Lung (tissue), 17 donors: ENCODE measurements at places on chromosomes 6 and 20.

- no peak for DNase-seq
Measured at GRCh38 chr20:17524560-17524959, 6.6 kb downstream of the BFSP1 start.

- DNase-seq: no peak
Measured at GRCh38 chr20:46252352-46253091, 55.8 kb downstream of the CDH22 start.

GRCh38 chr6:42704251-42704936 lies 18.0 kb downstream of the PRPH2 start:
- peak; percentile 52 for DNase-seq

DNA sequence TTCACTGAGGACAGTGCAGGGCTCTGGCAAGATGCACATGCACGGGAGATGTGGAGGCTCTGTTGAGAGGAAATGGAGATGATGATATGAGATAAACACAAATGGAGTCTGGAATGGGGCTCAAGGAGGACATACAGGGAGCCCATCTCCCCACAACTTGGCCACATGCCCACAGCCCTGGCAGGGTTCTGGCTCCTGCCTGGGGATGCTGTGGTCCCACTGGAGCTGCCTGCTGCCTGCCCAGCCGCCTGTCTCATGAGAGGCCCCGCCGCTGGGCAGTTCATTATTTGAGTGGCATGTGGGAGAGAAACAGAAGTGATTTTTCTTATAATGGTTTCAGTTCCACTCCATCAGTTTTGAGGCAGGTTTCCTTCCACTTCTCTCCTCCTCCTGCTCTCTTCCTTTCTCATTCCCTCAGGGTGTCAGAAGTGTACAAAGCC lies 133.6 kb upstream of the TRAF3IP2 start:
- no peak for DNase-seq

DNA sequence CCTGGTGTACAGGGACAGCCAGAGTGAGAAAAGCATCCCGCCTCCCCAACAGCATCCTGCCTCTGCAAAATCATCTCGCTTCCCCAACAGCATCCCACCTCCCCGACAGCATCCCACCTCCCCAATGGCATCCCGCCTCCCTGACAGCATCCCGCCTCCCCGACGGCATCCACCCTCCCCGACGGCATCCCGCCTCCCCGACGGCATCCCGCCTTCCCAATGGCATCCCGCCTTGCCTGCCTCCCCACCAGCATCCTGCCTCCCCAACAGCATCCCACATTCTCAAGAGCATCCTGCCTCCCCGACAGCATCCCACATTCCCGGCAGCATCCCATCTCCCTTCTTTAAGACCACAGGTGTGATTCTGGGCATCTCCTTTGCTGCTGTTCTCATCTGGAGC lies 46.0 kb upstream of the NXT1 start:
- no peak for DNase-seq

DNA sequence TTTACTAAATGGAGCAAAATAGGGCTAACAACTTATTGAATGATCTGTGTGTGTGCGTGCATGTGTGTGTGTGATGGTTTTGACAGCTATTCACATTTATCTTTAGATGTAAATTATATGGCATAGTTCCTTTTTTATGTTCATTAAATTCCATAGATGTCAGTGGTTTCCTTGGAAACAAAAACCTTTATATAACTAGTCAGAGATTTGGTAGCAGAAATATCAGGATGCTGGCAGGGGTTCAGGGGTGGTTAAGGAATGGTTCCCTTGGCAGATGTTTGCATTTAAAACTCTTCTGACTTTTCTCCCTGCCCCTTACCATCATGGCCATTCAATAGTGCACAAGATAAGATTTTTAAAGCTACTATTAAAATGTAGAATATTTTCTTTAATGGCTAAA lies 256.6 kb downstream of the PLCB1 start:
- DNase-seq: peak; percentile 18

DNA sequence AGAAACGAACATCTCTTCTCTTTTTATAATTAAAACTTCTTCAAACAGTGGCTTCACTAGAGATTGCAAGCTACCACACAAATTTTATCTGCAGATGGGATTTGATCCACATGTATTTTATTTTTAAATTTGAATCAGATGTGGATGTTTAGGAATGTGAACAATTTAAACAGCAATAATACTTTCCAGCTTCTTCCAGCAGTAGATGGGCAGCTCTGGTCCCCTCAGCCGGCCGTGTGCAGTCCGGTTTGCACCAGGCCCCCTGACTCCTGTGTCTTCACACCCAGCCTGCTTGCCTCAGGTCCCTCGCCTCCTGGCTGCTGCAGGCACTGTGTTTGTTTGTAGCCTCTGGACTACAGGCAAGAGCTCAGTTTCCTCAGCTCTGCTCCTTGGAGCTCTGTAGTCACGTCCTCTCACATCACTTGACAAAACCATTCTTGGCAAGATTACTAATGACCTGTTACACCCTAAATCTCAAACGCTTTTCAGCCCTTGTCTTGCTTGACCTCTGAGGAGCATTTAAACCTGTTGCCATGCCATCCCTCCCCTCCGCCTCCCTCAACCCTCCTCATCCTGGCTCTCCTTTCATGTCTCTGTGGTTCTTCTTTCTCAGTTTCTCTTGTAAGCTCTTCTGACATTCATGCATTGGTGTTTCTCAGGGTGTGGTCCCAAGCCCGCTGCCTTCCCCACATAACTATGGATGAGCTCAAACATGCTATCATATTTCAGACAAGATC lies 13.2 kb upstream of the ZBTB24 start:
- no peak for DNase-seq

DNA sequence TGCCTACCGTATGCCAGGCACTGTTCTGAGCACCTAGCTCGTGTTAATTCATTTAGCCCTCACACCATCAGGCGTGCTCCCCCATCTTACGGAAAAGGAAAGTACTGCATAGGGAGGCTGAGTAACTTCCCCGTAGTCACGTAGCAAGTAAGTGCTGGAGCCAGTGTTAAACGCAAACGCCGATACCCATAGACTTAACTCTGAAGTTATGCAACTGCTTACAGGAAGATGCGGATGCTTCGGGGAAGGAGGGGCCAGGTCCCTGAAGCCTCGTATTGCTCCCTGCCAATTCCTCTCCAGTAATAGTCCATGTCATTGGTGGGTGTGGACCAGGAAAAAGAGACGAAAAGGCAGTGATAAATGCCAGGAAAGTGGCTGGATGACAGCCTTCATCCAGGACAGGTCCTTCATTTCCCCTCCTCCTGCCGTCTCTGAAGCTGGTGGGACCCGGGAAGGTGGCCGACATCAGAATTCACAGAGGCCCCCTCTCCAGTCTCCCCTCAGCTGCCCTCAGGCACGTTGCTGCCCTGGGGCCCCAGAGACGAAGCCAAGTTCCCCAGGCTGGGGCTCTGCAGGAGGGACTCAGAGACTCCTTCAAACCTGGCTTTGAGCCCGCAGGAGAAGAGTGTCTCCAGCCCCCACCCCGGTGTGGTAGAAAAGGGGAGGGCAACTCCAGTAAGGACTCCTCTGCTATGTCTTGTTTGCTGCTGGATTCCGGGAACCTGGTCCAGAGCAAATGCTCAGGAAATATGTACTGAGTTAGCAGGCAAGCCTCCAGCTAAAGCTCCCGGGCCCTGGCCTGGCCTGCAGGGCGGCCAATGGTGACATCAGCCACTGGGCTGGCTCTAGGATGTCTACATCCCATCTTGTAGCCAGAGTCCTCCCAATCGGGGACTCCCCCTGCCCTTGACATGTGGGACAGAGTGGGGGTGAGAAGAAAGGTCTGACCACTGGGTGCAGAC lies 37.8 kb downstream of the RAB44 start:
- peak; percentile 83 for DNase-seq

DNA sequence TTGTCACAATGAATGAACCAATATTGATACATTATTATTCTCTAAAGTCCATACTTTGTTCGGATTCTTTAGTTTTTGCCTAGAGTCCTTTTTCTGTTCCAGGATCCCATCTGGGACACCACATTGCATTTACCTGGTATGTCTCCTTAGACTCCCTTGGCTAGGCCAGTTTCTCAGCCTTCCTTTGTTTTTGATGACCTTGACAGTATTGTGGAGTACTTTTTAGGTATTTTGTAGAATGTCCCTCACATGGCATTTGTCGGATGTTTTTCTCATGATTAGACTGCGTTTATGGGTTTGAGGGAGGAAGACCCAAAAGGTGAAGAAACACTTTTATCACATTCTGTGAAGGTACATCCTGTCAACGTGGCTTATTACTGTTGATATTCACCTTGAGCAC lies 16.9 kb downstream of the PPP1R14C start:
- no peak for DNase-seq

DNA sequence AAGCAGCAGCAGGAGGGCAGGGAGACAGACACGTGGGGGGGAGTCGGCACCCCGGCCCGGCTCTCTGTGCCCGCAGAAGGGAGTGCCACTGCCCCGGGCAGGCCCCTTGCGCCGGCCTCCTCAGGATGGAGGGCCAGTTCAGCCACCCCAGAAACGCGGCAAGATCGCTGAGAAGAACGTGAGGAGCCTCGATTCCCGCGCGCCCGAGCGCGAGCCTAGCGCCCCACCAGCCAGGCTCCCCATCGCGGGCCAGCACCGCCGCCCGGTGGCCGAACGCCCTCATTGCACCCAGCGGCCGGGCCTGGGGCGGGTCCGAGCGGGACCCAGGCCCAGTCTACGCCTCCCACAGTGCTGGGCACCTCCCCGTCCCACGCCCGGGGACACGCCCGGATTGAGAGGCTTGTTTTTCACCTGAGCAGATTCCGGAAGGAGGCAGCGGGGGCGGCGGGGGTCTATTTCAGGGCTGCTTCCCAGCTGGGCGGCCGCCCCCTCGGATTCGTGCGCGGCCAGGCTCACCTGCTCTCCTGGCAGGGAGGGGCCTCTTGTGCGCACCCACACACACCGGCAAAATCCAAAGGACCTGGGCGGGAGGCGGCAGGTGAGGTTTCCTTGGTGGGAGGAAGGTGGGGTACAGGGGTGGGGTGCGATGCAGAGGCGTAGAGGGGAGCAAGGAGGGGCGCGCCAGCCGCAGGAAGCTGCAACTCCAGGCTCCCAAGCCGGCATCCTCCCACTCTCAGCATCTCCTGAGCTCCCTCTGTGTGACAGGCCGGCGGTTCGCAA lies 9.0 kb upstream of the GRM4 start:
- DNase-seq: peak; percentile 73

- no peak for DNase-seq
Measured at GRCh38 chr6:141364232-141364631, 768.5 kb upstream of the GJE1 start.

DNA sequence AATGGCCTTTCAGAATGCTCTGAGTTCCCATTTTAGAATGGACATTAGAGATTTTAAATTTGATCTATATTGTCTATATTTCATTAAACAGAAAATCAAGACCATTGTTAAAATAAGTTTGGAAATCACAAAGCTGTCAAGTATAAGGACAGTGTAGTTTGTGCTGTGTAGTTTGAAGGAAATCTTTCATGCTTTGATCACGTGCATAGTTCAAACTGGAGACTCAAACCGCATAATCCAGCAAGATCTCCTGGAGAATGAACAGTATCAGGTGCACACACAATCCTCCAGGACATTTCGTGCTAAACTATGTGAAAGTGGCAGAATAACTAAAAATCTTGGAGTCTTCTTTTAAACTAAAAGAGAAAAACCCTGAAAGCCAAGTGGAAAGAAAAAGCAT lies 60.8 kb upstream of the TBXT start:
- DNase-seq: no peak

GRCh38 chr6:36336779-36337241 lies at the start of gene BNIP5:
TSS of gene BNIP5 (minus strand) at chr6:36336888. CDS start at chr6:36330690, 6,198 bp downstream.
- DNase-seq: no peak

DNA sequence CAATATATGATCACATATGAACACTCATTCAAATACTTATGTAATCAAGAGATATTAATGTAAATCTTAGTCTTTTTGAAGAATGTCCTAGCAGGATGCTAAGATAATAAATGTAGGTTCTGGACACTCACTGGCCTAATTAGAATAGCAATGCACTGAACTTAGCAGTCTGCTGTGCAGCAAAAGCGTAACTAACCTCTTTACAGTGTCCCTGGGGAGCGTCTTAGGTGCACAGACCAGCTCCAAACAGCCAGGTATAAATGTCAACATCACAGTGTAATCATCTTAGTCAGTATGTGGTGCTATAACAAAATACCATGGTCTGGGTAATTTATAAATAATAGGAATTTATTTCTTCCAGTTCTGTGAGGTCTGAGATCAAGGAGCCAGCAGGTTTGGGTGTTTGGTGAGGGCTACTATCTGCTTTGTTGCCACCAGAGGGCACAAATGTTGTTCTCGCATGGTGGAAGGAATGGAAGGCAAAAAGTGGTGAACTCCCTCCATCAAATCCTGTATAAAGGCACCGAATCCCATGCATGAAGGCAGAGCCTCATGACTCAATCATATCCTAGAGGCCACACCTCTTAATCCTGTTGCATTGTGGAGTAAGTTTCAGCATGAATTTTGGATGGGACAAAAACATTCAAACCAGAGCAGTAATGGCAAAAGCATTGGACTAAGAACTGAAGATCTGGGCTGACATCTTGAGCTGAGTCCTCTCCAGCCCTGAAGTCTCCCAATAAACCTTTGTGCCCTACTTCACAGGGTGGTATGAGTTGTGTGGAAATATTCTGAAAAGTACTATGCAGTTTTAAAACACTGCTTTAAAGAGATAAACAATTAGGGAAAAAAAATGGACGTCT lies 41.8 kb upstream of the FOXO3 start:
- no peak for DNase-seq

- DNase-seq: no peak
Measured at GRCh38 chr6:90719321-90720195, 132.7 kb upstream of the MAP3K7 start.

GRCh38 chr6:132483779-132484679 lies 28.9 kb downstream of the STX7 start:
- peak; percentile 54 for DNase-seq

DNA sequence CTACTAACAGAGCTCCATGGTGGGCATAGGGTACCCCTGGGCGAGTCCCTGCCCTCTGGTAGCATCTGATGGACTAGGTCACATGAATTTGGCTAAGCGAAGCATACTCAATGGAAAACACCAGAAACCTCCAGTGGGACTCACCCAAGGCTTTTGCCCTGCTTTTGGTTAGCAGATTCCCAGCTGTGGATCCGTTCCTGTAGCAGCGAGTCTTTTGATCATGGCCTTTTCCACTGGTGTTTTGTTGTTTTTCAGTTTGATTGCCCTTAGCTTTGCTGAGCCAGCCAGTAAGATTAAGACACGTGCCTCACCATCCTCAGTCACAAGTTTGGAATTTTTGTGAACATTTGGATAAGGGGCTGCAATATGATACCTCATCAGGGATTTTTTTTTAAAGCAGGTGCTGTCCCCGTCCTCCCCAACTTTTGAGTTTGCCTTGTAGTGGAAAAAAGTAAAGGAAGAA lies 8.0 kb downstream of the TNFAIP3 start:
- DNase-seq: no peak
